Hypothalamus (tissue), 51 donors: ENCODE measurements at places on chromosomes 5 and 9.

DNA sequence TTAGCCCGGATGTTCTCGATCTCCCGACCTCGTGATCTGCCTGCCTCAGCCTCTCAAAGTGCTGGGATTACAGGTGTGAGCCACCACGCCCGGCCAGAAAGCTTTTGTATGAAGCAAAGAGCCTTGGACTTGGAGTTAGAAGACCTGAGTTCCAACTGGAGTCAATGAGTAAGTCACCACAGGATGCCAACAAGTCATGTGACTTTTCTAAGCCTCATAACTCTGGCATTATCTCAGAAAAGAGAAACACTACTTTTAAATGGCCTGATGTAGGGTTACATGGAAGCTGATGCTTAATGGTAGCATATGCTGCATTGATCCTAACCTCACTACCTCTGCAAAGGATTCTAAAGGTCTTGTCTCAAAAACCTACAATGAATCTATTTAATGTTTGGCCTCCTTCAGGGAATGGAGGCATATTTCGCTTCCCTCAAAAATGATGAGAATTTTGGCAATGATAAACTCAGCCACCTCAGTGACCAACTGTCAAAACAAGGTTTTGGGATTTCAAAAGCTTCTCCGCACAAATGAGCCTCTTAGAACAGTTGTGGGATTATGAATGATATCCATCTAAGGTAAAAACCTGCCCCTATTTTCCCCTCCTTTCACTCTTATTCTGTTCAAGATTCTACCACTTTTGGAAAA, 236.8 kb downstream of the ACTL7B start:
- DNase-seq, result no peak

- DNase-seq, result no peak
Measured at GRCh38 chr5:149372076-149372795, 6.9 kb downstream of the IL17B start.

DNA sequence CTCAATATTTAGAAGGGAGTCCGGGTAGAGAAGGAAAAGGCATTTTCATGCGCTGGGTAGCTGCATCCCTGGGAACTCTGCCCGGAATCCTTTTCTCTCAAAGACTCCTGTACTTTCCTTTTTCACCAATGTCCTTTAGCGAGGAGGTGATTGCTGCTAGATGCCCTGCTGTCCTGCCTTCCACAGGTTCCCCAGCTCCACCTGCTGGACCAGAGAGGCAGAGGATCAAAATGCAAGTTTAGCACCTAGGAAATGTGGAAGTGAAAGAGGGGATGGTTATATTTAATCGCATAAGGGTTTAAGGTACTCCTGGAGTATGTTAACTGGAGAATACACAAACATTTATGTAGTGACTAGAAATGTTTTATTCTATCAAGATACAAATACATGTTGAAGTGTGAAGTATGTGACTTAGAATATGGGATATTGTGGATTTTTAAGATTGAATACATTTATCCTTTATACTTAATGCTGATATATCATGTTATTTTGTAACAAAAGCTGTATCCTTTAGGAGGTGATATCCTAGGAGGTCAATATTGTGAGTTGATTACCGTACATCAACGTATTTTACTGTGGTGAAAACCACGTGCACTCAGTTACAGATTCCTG, 145.7 kb downstream of the ARHGAP26 start:
- no peak for DNase-seq

DNA sequence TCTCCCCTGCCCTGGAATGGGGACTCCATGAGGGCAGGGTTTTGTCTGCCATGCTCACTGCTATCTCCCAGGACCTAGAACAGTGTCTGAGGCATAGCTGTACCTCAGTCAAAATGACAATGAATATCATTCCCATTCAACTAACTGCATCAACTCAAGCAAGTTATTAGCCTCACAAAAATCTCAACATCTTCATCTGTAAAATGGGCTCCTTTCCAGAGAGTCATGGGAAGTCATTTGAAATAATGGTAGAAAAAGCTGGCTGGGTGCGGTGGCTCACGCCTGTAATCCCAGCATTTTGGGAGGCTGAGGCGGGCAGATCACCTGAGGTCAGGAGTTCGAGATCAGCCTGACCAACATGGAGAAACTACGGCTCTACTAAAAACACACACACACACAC, 9.4 kb downstream of the SH2D3C start:
- no peak for DNase-seq

DNA sequence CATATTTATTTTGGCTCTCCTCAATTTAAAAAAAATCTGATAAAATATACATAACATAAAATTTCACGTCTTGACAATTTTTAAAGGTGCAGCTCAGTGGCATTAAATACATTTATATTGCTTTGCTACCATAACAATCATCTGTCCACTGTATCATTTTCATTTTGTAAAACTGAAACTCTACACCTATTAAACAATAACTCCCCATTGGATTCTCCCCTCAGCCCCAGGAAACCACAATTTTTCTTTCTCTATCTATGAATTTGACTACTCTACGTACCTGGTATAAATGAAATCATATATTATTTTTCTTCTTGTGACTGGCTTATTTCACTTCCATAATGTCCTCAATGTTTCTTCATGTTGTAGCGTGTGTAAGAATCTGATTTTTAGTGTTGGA, 563.5 kb downstream of the PRR16 start:
- no peak for DNase-seq

- DNase-seq, result no peak
Measured at GRCh38 chr9:15136646-15137045, 170.4 kb downstream of the TTC39B start.

DNA sequence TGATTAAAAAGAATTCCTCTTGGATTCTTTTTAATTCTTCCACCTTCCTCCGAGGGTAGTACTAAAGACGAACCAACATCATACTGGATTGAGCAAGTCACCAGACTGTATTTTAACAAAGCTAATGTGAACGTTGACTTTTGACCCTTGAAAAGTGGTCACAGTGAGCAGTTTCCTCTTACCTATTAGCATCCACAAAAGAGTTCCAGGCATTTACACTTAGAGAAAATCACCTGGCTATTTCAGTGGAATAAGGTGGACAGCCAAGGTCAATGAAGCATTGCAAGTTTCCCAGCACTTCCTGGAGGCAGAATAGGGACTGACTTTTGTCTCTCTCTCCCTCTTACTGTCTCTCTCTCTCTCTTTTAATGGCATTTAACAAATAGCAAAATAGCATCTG, 145.1 kb upstream of the DAB2 start:
- no peak for DNase-seq

- DNase-seq, result no peak
Measured at GRCh38 chr5:104305602-104306001, 743.0 kb upstream of the NUDT12 start.

- no peak for DNase-seq
Measured at GRCh38 chr9:82776508-82776907, 286.4 kb downstream of the RASEF start.

DNA sequence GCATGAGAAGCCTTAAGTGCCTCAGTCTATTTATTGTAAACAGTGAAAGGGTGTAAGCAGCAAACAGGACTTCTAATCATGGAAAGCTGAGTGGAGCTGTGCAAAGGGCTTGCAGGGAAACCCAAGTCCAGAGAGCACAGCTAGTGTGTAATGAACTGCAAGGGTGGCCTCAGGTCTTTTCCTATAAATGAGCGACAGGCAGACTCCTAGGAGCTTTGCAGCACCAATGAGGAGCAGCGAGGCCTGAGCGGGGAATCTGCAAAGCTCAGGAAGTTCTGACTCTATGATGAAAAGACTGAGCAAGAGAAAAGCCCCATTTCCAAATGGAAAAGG, 250.1 kb upstream of the MAP3K1 start:
- no peak for DNase-seq

GRCh38 chr5:166285361-166285760, 2006.1 kb upstream of the WWC1 start:
- DNase-seq, result no peak

- no peak for DNase-seq
Measured at GRCh38 chr9:120904978-120905301, 21.7 kb downstream of the TRAF1 start.

GRCh38 chr5:75363726-75364495, 26.9 kb downstream of the HMGCR start:
- DNase-seq, result no peak

GRCh38 chr5:86030753-86031152, 587.0 kb upstream of the COX7C start:
- no peak for DNase-seq

DNA sequence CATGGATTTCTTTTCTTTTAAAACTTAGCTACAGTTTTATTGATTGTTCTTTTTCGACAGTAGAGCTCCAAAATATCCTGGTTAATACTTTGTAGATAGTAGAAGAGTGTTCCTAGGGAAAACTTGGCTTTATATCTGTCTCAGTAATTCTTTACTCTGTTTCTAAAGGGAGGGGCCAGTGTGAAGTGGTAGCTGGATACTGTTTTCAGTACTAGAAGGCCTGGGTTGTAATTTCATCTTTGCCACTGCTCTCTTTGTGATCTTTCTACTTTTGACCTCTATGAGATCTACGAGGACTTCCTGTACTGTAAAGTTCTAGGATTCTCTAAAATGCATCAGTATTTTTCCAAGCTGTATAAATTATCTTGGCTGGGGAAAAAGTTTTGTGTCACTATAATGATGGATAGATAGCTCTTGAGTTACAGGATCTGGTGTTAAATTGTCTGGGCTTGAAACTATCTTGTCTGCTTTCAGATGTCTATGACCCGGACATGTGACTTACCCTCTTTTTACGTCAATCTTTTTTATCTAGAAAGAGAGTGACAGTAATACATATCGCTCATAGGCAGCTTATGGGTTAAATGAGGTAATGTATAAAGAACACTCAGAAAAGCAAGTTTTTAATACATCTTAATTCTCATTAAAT, 53.6 kb downstream of the PRR16 start:
- DNase-seq, result no peak

DNA sequence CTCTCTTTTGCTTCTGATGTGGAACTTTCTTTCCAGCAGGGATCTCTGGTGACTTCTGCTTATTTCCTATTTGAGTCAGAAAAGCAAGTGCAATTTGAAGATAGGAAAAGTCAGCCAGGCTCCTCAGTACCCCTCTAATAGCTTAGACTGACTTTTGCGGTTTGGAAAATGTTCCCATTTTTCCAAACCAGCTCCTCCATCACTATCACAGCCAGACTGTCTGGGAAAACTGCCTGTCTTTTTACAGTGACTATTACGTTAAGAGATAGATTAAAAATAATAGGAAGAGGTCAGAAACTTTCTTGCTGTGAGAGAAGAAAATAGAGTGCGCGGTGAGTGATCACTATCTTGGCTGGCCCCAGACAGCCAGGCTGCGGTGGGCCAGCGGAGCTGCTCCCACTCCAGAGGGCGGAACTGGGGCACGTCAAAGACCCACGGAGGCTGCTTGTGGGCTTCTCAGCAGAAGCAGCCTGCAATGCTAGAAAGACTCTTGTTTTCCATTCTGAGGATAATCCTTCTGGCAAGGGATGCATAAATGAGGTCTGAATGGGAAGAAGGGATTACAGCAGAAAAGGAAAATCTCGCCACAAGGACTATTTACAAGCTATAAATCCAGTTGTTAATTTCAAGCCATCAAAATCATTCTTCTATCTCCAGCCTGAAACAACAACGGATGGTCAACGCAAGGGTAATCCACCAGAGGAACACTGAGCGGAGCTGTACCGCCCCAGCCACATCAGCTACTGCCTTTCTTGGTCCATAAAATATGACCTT, 151.0 kb upstream of the MSX2 start:
- no peak for DNase-seq

DNA sequence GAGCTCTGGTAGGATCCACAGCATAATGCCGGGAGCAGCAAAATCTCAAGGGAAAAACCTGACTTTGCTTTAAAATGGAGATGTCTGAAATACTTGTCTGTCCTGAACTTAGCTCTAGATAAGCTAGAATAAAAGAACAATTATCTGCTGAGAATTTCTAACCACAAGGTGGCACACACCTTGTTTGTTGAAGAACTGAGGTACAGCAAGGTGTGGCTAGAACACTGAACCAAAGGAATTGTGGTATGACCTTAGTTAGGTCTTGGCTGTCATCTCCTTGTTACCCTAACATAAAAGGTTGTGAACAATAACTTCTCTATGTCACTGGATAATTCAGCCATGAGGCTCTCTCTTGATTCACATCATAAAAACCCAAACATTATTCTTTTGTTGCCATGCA, 72.3 kb upstream of the ANXA1 start:
- DNase-seq, result no peak

GRCh38 chr5:27511061-27511460, 472.7 kb upstream of the CDH9 start:
- DNase-seq, result no peak

DNA sequence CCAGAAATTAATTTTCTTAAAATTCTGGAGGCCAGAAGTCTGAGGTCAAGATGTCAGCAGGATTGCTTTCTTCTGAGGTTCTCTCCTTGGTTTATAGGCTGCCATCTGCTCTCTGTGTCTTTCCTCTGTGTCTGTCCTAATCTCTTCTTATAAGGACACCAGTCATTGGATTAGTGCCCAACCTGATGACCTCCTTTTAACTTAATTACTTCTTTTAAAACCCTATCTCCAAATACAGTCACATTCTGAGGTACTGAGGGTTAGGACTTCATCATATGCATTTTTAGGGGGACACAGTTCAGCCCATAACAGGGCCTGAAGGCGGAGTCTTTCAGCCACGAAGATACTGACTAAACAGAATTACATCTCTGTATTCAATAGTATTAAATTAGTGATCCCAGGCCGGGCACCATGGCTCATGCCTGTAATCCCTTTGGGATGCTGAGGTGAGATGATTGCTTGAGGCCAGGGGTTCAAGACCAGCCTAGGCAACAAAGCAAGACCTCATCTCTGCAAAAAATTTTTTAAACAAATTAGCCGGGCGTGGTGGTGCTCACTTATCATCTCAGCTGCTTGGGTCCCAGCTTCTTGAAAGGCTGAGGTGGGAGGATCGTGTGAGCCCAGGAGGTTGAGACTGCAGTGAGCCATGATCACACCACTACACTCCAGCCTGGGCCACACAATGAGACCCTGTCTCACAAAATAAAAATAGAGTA, 5.9 kb upstream of the RPS6 start:
- DNase-seq, result no peak

DNA sequence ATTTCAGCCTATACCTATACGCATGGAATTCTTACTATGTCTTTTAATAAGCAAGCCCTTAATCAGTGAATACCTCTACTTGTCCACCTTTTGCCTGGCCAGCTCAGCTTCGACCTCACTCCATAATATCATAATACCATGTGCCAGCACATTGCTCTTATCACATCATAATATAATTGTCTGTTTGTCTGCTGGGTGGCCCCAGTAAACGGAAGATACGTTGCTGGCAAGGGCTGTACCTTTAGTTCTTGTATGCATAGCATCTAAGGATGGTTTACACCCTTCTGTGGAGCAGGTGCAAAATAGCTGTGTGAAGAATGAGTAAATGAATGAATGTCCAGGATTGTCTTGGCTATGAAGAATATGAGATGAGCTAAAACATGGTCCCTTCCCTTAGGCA, 29.9 kb downstream of the SV2C start:
- DNase-seq, result no peak

DNA sequence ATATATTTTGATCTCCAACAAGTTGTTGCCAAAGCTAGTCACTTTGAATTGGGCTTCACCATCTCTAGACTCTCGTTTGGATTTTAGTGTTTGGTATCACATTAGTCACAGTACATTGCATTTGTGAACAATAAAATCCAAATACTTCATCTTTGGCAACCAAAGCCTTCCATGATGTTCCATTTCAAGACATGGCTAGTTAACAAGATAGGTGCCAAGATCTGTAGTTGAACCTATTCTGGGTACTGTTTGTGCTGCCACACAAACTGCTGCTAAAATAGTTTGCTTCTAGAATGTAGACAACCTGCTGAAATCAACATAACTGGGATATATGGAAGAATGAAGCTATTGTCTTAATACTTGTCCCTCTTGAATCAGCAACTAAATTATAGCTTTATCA, 207.5 kb downstream of the LRRC70 start:
- DNase-seq, result no peak
